ENCODE measurements at places on chromosomes 11 and 22.

DNA sequence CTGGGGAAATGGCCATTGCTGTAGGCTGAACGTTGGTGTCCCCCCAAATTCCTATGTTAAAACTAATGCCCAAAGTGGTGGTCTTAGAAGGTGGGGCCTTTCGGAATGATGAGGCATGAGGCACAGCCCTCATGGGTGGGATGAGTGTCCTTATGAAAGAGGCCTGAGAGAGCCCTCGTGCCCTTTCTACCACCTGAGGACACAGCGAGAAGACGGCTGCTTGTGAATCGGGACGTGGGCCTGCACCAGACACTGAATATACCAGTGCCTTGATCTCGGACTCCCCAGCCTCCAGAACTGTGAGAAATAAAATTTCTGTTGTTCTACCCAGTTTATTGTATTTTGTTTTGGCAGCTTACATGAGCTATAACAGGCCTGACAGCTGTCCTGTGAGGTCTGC, 162.9 kb upstream of the B3GAT1 start:
- no peak for DNase-seq

DNA sequence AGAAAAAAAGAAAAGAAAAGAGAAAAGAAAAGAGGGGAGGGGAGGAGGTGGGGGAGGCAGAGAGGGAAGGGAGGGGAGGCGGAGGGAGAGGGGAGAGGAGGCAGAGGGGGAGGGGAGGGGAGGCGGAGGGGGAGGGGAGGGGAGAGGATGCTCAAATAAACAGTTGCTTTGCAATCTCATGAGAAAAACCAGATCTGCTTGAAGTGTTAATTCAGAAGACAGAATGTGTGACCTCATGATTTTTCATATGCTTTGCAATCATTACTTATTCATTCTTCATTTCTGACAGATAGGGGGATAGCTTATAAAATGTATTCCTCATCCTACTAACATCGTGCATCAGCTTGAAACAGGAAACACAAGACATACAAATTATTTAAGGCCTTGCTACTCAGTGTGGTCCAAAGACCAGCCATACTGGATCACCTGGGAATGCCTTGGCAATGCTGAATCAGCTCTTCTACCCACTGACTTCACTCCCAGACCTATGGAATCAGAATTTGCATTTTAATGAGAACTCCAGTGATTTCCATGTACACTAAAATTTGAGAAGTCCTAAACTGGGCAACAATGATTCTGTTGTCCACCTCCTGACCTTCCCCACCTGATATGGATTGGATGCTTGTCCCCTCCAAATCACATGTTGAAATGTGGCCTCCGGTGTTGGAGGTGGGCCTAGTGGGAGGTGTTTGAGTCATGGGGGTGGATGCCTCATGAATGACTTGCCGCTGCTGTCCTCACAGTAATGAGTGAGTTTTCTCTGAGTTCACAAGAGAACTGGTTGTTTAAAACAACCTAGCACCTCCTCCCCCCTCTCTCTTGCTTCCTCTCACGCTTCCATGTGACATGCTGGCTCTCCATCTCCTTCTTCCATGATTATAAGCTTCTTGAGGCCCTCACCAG, 69.2 kb downstream of the CCDC34 start:
- DNase-seq = peak; percentile 85

DNA sequence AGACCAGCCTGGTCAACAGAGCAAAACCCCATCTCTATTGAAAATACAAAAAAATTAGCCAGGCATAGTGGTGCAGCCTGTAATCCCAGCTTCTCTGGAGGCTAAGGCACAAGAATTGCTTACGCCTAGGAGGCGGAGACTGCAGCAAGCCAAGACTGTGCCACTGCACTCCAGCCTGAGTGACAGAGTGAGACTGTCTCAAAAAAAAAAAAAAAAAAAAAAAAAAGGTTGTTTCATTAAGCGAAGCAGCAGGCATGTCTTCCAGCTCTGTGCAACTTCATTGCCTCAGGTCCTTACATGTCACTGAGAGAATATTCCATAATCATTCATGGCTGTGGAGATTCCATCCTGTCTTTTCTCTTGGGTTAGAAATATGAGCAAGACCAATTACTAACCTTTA, 16.9 kb downstream of the GAB2 start:
- no peak for DNase-seq

GRCh38 chr22:47408409-47408808, 646.0 kb downstream of the TBC1D22A start:
- DNase-seq = no peak

DNA sequence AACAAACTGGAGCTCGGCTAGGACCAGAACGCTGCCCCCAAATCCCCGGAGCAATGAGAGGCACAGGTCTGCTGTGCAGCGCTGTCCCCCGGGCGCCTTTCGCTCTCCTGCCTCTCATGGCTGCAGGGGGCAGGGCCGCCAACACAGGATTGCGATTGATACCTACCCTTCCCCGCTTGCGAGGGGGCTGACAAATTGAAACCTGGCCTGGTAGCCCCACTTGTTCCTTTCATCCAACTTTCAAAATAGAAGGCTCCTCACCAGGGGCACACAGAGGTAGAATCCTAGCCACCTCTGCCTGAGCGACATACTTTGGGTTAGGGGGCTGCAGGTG, 642 bp upstream of the CASTOR1 start:
- DNase-seq = no peak

DNA sequence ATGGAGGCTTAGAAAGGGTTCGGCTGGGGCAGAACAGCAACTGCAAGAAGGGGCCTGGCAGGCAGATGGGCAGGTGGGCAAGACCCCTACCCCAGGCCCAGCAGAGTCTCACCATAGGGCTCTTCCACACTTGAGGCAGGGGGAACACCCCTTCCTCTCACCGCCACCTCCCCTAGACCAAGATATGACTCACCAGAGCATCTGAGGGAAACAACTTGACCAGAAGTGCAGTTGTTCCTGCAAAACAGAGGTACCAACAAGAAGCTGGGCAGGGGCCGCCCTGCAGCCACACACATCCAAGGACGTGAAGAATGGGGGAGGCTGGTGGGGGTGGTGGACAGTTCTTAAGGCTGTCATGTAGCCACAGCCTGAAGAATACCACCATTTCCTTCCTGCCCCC, 10.9 kb downstream of the TMPRSS5 start:
- DNase-seq = no peak

- DNase-seq = no peak
These were observed 142.5 kb downstream of the C11orf91 start for GRCh38 chr11:33558097-33558496.

DNA sequence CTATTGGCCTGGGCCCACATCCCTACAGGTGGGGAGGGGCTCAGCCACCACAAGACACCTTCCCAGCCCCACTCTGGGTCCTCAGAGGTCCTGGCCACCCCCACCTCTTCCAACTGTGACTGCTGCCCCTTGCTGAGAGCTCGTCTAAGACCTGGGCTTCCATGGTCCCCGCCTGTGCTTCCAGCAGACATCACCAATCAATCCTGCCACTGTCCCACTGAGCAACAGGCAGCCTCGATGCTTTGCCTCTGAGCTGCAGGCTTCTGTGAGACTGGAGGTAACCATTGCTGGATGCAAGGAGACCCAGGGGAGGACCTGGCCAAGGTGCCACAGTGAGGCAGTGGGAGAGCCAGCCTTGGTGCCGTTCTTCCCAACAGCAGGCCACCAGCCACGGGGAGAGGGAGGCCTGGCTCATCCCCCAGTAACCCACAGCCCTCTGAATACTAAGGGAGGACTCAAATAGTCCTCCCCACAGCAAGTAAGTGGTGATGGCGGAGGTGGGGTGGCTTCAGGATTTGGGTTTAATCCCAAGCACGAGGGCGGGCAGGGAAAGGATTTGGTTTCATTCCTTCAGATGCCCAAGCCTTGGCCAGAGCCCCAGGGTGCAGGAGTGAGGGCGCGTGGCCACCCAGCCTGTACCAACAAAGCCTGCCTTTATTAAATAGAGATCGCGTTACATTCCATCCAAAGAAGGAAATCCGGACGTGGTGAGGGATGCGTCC, 5.5 kb upstream of the FADS3 start:
- no peak for DNase-seq

DNA sequence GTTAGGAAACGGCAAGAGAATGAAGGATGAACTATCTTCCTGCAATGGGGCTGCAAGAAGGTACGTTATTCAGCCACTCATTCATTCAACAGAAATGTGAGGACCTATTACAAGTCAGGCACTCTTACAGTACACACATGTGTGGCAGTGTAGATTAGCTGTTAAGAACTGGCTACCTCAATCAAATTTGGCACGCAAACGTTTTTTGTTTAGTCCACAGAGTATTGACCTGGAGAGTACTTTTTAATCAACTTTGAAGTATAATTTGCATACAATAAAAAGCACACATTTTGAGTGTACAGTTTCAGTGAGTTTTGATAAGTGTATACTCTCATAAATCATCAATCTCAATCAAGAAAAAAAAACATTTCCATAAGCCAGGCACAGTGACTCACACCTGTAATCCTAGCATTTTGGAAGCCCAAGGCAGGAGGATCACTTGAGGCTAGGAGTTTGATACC, 24.2 kb downstream of the MRTFA start:
- DNase-seq = no peak

DNA sequence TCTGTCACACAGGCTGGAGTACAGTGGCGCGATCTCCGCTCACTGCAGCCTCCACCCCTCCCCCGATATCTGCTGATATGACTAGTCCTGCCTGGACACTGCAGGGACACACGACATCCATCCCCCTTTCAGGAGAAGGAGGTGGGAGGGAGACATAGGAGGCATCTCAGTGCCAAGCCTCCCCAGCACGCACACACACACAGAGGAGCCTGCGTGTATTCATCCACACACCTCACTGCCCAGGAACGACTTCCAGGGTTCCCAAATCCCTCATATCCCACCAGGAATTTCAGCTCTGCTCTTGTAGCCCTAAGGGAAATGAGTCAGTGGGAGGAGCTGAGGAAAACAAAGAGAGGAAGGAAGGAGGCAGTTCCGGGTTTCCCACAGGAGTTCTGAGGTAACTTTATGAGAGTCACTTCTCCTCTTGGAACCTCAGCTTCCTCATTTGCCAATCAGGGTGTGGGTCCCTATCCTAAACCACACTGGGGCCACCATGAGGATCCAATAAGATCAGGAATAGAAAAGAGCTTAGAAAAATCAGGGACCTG, 37.2 kb upstream of the ACER3 start:
- DNase-seq = peak; percentile 86

GRCh38 chr11:34667810-34668582, 47.1 kb downstream of the EHF start:
- no peak for DNase-seq

- DNase-seq = no peak
These were observed 115.7 kb upstream of the NNMT start for GRCh38 chr11:114180301-114181055.

GRCh38 chr22:24144056-24144777, 37.1 kb upstream of the SUSD2 start:
- no peak for DNase-seq

DNA sequence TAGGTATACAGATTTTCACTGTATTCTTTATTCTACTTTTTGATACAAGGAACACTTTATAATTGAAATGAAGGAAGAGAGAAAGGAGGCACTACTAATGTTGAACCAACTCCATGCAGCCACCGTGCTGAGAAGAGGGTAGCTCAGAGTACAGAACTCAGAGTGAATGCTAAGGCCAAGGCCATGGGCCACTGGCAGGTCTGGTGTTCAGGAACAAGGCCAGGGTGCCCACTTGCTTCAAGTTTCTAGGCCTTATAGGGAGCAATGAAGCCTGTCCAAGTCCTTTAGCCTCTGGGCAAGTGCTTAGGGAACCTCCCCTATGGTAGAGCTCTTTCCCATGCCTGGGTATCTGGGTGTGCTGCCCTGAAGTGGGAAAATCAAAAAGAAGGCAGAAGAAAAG, 235.0 kb downstream of the TENM4 start:
- no peak for DNase-seq

DNA sequence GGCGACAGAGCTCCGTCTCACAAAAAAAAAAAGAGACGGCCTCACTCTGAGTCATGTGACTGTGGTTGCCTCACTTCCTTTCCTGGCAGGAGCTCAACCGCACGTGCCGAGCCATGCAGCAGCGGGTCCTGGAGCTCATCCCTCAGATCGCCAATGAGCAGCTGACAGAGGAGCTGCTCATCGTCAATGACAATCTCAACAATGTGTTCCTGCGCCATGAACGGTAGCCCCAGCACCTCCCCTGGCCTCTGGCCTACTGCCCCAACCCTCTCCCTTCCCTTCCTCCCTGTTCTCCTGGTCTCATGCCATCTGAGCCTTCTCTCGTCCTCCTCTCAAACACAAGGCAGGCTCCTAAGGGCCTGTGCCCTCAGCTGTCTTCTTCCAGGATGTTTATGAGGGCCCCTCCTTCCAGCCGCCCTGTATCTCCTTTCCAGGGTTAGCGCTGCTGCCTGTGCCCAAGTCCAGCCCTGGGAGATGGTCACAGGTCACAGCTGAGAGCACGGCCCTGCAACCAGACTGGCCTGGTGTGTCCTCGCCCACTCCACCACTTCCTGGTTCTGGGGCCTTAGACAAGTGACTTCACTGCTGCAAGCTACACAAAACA, 30.7 kb downstream of the TOM1 start:
- DNase-seq = peak; percentile 84

DNA sequence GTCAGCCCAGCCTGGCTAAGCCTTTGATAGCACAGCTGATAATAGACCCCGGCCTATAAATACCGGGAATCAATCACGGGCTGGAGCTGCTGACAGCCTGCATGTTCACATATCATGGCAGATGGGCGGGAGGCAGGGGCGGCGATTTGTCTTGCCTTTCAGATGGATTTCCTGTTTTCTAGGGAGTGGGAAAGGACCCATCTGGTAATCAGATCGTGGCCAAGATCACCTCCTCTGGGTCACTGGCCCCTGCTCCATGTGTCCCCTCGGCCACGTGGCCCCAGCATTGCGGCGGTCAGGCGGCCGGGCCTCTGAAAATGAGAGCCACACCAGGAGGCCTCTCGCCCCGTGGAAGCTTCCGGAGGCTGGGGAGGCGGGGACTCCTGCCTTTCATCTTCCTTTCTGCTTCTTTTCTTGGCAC, 36.6 kb downstream of the SMIM38 start:
- no peak for DNase-seq

- peak; percentile 40 for DNase-seq
These were observed 597.2 kb downstream of the DLG2 start for GRCh38 chr11:85029964-85030363.

DNA sequence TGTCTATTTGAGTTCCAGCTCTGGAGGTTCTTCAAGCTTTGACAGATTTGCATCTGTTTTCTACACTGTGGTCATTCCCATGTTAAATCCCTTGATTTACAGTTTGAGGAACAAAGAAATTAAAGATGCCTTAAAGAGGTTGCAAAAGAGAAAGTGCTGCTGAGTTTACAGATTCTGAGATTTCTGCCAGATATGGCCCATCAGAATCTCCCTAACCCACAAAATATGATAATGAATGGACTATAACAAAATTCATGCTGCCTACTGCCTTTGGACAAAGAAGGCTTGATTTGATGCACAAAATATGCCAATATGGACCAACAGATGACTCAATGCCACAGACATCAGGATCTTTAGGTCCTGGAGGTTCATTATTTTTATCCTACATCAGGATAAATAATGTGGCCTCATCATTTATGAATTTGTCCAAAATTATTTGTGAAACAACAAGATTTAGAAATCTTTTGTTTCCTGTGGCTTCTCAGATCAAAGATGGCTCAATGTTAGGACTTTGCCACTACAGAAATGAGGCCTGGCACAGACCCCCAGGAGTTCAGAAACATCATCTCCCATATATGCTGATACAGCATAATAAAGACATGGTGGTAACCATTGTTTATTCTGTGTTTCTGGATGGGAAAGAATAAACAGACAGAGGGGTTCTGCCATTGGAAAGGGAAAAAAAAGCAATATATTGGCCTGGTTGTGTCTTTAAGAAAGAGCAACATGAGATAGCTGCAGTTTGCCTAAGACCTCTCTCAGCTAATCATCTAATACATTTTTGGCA, 6.7 kb downstream of the OR5AN1 start:
- DNase-seq = no peak

Data from fibroblast of skin of right quadriceps (primary cell).